NB4 (cell line): ENCODE measurements at places on chromosomes 12 and 14.

GRCh38 chr12:69904777-69905176 lies 79.8 kb downstream of the MYRFL start:
- no peak for DNase-seq

- peak; percentile 9 for DNase-seq
These were observed 104.3 kb downstream of the FLRT2 start for GRCh38 chr14:85634205-85634604.

DNA sequence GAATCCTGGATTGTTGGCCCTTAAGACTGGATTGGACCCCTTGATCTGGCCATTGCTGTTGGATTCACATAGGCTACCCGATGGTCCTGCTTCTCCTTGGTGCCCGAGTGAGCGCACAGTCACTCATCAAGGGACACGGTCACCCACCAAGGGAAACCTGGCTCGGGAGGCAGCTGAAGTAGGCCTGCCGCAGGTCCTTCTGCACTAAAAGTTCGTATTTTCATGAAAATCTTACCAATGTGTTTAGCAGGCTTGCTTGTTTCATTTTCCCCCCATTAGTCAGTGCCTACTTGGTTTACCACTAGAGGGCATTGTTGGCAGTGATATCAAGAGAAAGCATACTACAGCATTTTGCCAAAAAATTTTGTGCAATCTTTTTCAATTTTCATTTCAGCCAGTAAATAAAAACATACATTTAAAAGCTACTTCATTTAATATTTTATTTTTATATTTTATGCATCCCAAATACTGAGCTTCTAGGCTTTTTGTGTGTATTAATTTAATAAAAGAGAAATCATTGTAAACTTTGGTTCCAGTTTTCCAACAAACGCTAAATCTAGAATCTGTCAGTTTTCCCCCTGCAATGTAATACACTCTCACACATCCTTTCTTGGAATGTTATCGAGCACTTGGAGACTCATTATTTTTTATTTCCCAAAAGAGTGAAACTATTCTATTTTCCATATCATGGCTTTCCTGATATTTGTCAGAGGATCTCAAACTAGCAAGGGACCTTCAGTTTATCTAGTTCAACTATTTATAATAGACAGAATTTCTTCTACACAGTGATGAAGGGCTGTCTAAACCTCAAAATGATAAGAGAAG lies 116.7 kb downstream of the LMNTD1 start:
- peak; percentile 89 for DNase-seq

DNA sequence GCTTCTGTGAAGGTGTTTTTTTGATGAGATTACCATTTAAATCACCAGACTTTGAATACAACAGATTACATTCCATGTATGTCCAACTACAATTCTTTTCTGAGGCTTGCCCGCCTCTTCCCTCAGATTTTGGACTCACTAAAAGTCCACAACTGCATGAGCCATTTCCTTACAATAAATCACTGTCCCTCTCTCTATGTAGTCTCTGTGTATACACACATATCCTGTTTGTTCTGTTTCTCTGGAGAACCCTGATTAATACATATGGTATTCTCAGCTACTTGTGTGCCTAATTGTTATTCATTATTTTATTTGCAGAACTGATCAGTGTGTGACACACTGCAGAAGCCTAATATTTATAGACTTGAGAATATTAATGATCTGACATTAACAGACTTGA lies 2.4 kb upstream of the MIPOL1 start:
- no peak for DNase-seq

GRCh38 chr12:19998961-19999804 lies 369.2 kb upstream of the PDE3A start:
- DNase-seq: no peak

DNA sequence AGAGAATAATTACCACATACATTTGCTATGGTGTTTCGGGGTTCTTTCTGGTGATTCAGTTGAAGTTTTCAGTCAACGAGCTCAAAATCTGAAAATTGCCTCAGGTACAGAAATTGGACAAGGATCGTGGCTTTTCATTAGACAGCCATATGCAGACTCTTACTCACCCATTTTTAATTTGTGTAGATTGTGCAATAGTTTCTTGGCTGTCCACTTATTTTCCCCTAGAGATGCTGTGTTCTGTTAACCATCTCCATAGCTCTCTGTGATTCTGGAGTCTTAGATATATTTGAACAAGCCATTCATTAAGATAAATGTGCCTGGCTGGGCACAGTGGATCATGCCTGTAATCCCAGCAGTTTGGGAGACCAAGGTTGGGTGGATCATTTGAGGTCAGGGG lies 497.1 kb upstream of the RPL10L start:
- DNase-seq: no peak

GRCh38 chr12:119432949-119433348 lies 98.4 kb downstream of the CCDC60 start:
- DNase-seq: no peak

DNA sequence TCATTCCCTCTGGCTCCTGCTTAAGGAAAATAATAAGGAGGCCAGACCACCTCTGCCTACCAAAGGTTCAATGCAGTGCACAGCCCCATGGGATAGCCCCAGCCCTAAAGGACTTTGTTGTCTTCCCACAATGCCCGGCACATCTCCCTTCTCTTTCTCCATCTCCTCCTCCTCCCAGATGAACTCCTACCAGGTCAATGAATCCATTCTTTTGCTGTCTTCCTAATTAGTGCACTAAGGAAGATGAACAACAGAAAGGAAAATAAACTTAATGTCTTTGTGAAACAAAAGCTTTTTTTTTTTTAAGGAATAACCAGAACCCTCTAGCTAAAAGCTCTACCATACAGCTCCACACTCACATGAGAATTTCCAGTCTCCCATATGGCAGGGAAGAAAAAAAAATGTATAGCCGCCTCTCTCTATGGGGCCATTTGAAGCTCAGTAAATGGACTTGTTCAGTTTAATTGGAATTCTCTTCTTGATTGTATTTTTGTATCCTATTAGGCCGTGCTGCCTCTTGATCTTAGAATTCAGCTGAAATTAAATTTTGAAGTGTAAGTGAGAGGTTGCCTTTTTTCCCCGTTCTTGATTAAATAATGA lies 41.8 kb upstream of the HSPB8 start:
- DNase-seq: no peak
